ENCODE measurements at places on chromosomes 1 and 21. TPM values are rescaled to one million over a fixed set of nuclear protein-coding genes. Genes with fewer than 3 reads are reported as not detected.

The PTPN7 gene
- not detected for polyA plus RNA-seq

The LTN1 gene
- 8.6 TPM for polyA plus RNA-seq

DNA sequence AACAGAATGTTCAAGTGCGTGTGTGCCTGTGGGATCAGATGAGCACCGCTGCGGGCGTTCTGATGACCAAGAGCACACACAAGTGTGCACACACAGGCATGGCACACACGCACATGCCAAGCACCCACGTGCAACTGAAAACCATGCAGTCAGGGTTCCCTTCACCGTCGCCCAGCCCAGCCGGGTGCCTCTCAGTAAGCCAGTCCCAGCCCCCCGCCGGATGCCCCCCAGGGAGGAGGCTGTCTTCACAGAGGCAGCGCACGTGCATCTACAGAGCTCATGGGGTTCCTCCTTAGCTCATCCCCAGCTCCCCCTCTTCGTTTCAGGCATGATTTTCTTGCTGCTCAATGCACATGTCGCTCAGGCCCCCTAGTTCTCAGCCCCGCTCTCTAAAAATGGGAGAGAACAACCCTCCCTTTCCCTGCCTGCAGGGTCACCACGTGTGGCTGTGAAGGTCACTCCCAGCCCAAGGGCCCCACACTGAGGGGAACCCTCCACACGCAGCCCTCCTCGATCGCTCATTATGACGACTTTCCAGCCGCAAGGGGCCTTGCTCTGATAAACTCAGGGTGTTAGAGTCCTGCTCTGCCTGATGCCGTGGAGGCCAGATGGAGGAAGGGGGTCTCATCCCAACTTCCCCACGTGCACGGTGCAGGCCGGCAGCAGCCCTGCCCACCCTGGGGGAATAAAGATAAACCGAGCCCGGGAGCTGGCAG is 30.4 kb upstream of the ARHGEF16 start:
- DNase-seq = no peak

The CFHR5 gene
- polyA plus RNA-seq = not detected

GRCh38 chr1:38269923-38270848 is 223.6 kb upstream of the POU3F1 start:
- no peak for DNase-seq

- no peak for DNase-seq
These were observed 43.4 kb downstream of the TARBP1 start for GRCh38 chr1:234435620-234436019.

DNA sequence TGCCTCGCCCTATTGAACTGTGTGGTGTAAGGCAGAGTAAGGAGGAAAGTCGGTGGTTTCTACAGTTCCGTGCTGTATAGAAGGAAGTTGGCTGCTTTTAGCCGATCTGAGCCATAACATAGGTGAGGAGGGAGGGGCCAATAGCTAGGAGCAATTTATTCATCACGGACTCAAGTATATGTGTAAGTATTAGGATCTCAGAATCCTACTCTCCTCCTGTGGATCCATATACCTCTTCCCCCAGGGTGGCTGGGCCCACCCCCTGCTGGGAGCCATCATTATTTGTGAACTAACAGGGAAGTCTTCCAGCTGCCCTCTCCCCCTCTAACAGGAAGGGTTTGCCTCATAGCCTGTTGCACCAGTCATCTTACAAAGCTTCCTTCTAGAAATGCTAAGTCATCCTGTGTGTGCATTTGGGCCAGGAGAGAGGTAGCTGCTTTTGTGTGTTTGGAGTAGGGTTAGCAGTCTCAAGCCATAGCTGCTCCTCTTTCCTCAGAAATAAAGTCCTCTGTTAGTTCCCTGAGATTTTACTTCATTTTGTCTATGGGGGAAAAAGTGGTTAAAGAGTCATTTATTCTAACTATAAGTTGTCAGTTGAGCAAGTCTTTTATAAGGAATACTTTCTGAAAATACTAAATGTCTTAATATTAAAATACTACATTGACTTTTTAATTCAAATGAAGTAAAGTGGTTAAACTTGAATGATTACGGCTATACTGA is 14.9 kb upstream of the CENPS start:
- no peak for DNase-seq

DNA sequence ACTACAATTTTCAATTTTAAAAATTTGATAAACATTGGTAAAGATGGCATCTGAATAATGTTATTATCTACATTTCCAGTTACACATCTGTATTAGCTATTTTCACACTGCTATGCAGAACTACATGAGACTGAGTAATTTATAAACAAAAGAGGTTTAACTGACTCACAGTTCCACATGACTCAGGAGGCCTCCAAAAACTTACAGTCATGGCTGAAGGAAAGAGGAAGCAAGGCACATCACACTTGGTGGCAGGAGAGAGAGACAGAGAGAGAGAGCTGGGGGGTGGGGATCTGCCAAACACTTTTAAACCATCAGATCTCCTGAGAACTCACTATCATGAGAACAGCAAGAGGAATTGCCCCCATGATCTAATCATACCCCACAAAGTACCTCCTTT is 850.0 kb downstream of the LTN1 start:
- DNase-seq = no peak

GRCh38 chr21:46517361-46517760 is 58.7 kb downstream of the DIP2A start:
- no peak for DNase-seq

- no peak for DNase-seq
These were observed 96.4 kb downstream of the SSBP3 start for GRCh38 chr1:54309631-54310366.

DNA sequence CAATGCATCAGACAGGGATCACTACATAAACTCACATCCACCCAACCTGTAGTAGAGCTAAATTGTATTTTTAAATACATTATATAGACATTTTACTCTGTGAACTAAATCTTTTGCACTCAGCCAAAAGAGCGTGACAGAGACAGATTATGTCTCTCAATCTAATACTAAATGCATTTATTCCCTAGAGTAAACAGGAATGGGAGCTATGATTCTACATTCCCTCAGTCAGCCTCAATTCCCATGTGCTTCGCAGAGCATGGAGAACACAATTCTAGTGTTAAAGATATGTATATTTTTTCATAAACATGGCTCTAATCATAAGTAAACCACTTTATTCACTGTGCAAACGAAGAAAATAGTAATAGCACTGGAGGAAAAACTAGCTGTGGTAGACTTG is 16.5 kb downstream of the PIGK start:
- DNase-seq = no peak

GRCh38 chr1:2003541-2004131 is at the start of gene CFAP74:
CFAP74 (minus strand) TSS chr1:2003786; CDS start chr1:1990956, 12,830 bp downstream.
- no peak for DNase-seq

The SPATA46 gene
- polyA plus RNA-seq = not detected

The PRKAA2 gene
- polyA plus RNA-seq = 0.21 TPM

GRCh38 chr21:41199588-41199987 is 31.6 kb downstream of the BACE2 start:
- no peak for DNase-seq

DNA sequence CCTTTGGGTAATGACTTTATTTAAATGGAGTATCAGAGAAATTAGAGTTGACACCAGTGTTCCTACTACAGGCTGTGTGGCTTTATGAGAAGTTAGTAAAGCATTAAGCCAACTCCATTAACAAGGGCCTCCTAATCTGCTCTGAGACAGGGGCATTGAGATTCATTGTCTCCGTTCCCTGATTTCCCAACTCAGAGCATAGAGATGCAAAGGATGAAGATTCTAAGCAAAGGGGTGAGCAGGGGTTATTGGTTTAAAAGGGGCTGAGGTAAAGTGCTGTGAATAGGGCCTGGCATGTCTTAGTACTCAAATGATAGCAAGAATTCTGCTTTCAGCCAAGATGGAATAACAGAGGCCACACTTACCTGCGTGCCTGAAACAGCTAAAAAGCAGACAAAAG is 428.4 kb downstream of the PTPRU start:
- DNase-seq = no peak

DNA sequence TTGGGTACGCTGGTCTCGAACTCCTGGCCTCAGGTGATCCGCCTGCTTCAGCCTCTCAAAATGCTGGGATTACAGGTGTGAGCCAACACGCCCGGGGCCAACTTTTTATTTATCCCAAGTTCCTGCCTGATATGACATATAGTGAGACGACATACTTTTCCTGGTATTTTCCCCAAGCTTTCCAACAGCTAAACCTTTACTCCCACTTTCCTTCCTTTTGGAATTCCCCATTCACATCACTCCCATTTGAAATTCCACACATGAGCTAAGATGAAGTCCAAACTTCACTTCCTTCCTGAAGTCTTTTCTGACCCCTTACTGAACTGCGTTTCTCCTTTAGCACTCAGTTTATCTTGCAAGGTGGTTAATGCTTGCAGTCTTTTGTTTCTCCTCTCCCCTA is 64.1 kb downstream of the S1PR1 start:
- no peak for DNase-seq

DNA sequence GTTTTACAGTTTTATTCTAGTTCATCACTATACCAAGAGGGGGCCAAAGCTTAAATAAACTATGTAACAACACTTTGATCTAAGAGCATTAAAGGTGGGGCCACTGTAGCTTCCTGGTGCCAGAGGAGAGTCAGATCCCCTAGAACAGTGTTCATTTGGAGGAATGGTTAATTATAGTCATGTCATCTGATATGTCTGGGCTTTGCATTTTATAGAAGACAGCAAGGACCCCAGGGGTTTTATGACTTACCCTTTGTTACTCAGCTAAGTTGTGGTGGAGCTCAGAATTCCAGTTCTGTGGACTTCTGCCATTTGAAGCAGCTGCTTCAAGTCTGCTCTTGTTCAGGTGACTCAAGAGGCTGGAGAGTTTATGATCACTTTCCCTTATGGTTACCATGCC is 16.7 kb downstream of the KDM4A start:
- peak; percentile 89 for DNase-seq

The BCAN gene
- polyA plus RNA-seq = not detected

- DNase-seq = no peak
These were observed 30.2 kb downstream of the S100A6 start for GRCh38 chr1:153505576-153505975.

The SPOCD1 gene
- 4.7 TPM for polyA plus RNA-seq

GRCh38 chr1:53944469-53945182 is 873 bp downstream of the IFT25 start:
- DNase-seq = no peak

GRCh38 chr1:187465441-187465840 is 636.7 kb downstream of the PLA2G4A start:
- DNase-seq = no peak

DNA sequence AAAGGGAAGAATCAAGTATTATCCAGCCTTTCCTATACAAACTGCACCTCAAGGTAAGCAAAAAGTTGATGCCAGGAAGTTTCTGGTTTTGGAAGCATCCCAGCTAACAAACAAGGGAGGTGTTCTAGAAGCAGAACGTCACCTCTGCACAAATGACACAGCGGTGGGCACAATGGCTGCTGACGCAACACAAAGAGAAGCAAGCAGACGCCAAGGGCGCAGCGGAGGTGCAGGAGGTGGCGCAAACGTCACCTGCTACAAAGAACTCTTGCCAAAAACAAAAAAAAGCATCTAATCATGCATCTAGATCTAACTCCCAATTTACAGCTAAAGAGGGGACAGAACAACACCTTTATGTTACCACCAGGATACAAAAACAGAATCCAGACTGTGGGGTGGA is 88.5 kb downstream of the NPHP4 start:
- DNase-seq = no peak

DNA sequence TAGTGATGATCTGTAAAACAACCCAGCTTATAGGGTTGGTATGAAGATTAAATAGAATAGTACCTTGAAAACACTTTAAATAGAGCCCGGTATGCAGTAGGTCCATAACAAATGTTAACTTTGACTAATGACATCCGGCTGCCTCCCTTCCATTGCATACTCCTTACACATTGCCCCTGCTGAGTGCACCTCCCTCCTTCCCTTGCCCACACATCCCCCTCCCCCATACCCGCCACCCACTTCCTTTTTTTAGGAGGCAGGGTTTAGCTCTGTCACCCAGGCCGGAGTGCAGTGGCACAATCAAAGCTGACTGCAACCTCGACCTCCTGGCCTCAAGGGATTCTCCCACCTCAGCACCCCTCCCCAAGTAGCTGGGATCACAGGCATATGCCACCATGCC is 24.4 kb upstream of the ZC3H12A start:
- DNase-seq = no peak

The CLIC6 gene
- polyA plus RNA-seq = not detected

DNA sequence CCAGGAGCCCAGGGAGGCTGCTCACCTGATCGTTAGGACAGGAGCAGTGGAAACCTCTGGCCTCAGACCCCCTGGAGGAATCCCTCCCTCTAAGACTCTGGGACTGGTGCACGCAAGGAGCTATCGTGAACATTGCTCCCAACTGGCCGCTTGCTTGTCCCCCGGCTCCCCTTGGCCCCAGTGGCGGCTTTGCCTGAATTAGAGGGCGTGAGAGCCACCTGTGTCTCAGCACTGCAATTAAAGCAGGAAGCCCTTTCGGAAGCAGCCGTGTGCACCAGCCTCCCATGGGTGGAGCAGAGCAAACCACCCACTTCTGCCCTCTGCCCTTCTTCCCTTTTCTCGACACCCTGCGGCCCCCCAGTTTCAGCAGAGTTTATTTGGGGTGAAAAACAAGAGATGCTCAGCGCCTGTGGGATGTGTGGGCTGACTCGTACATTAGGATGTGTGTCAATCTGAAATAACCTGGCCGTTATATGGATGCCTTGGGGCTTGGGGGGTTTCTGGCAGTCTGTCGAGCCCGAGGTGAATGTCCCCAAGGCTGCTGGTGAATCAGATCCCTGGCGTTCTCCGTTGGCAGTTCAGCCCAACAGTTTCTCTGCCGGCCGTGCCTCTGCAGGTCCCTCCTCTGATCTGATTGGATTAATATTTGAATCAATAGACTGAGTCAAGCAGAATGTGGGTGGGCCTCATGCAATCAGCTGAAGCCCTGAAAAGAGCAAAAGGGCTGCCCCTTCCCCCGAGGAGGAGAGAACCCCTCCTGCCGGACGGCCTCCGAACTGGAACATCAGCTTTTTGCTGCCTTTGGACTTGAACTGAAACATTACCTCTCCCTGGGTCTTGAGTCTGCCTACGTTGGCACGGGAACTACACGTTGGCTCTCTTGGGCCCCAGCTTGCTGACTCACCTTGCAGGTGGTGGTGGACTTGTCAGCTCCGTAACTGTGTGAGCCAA is 7.3 kb upstream of the UMODL1 start:
- DNase-seq = peak; percentile 62

The CYYR1 gene
- polyA plus RNA-seq = 1.5 TPM

GRCh38 chr1:233389169-233389568 is 61.6 kb downstream of the MAP3K21 start:
- no peak for DNase-seq

The CADM3 gene
- not detected for polyA plus RNA-seq
